ENCODE measurements at places on chromosomes 5 and 9. TPM values are rescaled to one million over a fixed set of nuclear protein-coding genes. Genes with fewer than 3 reads are reported as not detected.

Gene RASEF
- total RNA-seq: not detected

Gene ANKRD18A
- total RNA-seq: not detected

Gene TEX48
- total RNA-seq: not detected

Gene STPG3
- 0.37 TPM for total RNA-seq

Gene TPM2
- 2.0 TPM for total RNA-seq

Gene TRIM36
- 8.9 TPM for total RNA-seq

Gene PIP5KL1
- 1.7 TPM for total RNA-seq

Gene QRFP
- not detected for total RNA-seq

GRCh38 chr5:16538006-16538405 is 72.4 kb upstream of the ZNF622 start:
- no peak for DNase-seq
- H3K27me3 ChIP-seq: peaks cover 3% of the 10 kb centered on the region
- no peak overlapping the region for H3K4me3 ChIP-seq
- H3K36me3 ChIP-seq: no peaks in the 10 kb centered on the region

GRCh38 chr5:42564689-42565356 is 141.6 kb downstream of the GHR start:
- no peak for DNase-seq
- peaks cover 8% of the 10 kb centered on the region for H3K27me3 ChIP-seq
- no peaks in the 10 kb centered on the region for H3K36me3 ChIP-seq
- no peak overlapping the region for H3K27ac ChIP-seq

DNA sequence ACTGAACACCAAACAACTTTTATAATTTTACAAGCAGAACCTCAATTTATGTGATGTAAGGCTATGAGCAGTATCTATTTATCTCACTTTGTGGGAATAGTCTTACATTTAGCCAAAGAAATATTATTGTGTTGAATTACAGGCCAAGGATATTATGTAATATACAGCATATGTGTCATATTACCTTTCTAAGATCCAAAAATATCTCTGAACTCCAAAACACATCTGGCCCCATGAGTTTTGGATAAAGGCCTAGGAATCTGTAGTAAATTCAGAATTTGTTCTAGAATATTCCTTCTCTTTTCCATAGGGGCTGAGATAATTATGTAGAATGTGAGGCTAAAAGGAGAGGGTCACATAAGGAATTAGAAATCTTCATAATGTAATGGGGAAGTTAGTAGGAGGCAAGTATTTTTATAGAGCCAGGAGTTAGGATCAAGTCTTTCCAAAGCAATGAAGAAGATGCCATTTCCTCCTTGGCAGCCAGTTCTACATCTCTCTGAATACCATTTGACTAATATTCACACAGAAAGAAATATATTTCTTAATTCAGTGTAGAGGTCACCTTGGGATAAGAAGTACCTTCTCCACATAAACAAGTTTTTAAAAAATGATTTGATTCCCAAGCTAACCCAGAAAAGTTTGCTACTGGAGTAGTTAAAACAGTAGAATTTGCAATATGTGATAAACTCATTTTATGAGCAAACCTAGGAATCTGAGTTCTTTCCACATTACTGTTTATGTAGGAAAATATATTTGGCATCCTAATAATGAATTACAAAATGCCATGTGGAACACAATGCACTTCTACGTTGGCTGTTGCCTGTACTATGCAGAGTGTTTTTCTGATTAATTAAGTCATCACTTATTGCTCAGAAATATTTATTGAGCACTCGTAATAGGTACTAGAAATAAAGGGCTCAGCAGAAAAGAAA is 20.3 kb upstream of the GRAMD2B start:
- H3K4me3 ChIP-seq: no peak overlapping the region
- peaks cover 18% of the 10 kb centered on the region for H3K27me3 ChIP-seq
- no peaks in the 10 kb centered on the region for H3K4me1 ChIP-seq
- H3K36me3 ChIP-seq: peaks cover 1% of the 10 kb centered on the region

DNA sequence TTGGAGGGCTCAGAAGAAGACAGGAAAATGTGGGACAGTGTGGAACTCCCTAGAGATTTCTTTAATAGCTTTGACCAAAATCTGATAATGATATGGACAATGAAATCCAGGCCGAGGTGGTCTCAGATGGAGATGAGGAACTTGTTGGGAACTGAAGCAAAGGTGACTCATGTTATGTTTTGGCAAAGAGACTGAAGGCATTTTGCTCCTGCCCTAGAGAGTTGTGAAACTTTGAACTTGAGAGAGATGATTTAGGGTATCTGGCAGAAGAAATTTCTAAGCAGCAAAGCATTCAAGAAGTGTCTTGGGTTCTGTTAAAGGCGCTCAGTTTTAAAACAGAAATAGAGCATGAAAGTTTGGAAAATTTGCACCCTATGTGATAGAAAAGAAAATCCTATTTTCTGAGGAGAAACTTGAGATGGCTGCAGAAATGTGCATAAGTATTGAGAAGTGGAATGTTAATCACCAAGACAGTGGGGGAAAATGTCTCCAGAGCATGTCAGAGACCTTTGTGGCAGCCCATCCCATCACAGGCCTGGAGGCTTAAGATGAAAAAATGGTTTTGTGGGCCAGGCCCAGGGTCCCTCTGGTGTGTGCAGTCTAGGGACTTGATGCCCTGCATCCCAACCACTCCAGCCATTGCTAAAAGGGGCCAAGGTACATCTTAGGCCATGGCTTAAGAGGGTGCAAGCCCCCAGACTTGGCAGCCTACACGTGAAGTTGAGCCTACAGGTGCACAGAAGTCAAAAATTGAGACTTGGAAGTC is 463.7 kb upstream of the TLE4 start:
- no peaks in the 10 kb centered on the region for H3K27me3 ChIP-seq
- H3K4me3 ChIP-seq: no peak overlapping the region
- H3K27ac ChIP-seq: no peak overlapping the region

GRCh38 chr5:68239487-68239886 is 23.9 kb downstream of the PIK3R1 start:
- peak overlapping the region; percentile 71 for H3K4me3 ChIP-seq
- peak overlapping the region; percentile 82 for H3K27ac ChIP-seq
- no peaks in the 10 kb centered on the region for H3K27me3 ChIP-seq
- peaks cover 76% of the 10 kb centered on the region for H3K4me1 ChIP-seq
- peak; percentile 39 for DNase-seq

- H3K27me3 ChIP-seq: peaks cover 34% of the 10 kb centered on the region
- no peaks in the 10 kb centered on the region for H3K36me3 ChIP-seq
- H3K27ac ChIP-seq: no peak within 1 kb of the TSS
- H3K4me1 ChIP-seq: peaks cover 16% of the 10 kb centered on the region
- H3K4me3 ChIP-seq: peak within 1 kb of the TSS; percentile 2
Observed at GRCh38 chr9:137046088-137046787, at the start of gene NPDC1. TSS of gene NPDC1 (minus strand) at chr9:137046177. CDS start at chr9:137045989, 188 bp downstream.

GRCh38 chr5:126403876-126404275 is 19.3 kb upstream of the GRAMD2B start:
- peaks cover 1% of the 10 kb centered on the region for H3K36me3 ChIP-seq
- H3K27ac ChIP-seq: no peak overlapping the region
- no peak overlapping the region for H3K4me3 ChIP-seq
- H3K4me1 ChIP-seq: no peaks in the 10 kb centered on the region
- no peak for DNase-seq

GRCh38 chr9:76561050-76561713 is 102.2 kb downstream of the GCNT1 start:
- H3K4me3 ChIP-seq: peak overlapping the region; percentile 45
- H3K27me3 ChIP-seq: no peaks in the 10 kb centered on the region
- peak overlapping the region; percentile 65 for H3K27ac ChIP-seq

DNA sequence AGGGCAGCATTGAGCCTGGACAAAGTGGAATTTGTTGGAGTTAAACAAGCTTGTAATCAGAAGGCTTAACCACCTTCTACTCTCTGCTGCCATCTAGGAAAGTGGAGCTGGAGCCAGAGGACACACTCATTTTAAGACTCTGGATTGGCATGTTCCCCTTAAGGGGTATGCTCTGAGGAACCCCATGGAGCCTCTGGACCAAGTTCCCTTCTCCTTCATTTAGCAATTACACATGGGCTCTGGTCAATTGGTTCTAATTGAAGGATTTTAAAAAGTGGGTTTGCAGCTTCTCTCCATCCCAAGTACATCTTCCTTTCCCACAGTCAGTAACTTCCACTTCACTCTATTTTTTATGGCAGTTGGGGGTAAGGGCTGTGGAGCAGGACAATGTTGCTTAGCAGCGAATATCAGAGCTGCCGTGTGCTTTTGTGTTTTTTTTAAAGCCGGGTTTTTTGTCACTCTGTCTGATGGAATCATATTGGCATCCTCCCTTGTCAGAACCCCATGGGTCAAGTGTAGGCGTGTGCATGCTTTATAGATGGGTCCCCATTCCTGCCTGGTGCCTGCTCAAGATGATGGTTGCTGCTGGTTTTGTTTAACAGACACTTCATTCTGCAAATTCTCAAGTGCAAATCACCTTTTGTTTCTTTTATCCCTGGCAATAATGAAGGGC is 330.7 kb upstream of the ADAMTSL1 start:
- no peaks in the 10 kb centered on the region for H3K27me3 ChIP-seq
- DNase-seq: no peak
- no peak overlapping the region for H3K27ac ChIP-seq
- H3K4me3 ChIP-seq: no peak overlapping the region
- no peaks in the 10 kb centered on the region for H3K36me3 ChIP-seq

DNA sequence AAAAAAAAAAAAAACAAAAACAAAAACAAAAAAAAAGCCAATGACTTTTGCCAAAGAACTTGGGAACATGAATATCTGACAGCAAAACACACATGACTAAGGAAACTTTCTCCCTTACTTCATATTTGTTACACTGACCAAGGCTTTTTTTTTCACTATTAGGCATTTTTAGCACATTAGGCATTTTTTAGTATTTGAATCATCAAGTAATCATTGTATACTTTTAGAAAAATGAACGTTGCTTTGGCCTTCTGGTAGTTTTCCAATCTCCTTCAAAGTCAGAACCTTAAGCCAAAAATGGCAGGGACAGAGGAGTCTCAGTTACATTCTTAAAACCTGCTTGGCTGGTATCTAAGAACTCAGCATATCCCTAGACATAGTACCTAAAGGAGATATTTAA is 19.3 kb downstream of the NREP start:
- H3K27ac ChIP-seq: no peak overlapping the region
- H3K36me3 ChIP-seq: no peaks in the 10 kb centered on the region
- H3K4me3 ChIP-seq: no peak overlapping the region
- peaks cover 2% of the 10 kb centered on the region for H3K27me3 ChIP-seq
- peaks cover 17% of the 10 kb centered on the region for H3K4me1 ChIP-seq
- no peak for DNase-seq
